Right ventricle myocardium superior (tissue), 1 donor: ENCODE measurements at places on chromosomes 12 and 14. TPM values are rescaled to one million over a fixed set of nuclear protein-coding genes. Genes with fewer than 3 reads are reported as not detected.

GRCh38 chr14:71135911-71136310, 228.7 kb downstream of the PCNX1 start:
- no peak for DNase-seq

DNA sequence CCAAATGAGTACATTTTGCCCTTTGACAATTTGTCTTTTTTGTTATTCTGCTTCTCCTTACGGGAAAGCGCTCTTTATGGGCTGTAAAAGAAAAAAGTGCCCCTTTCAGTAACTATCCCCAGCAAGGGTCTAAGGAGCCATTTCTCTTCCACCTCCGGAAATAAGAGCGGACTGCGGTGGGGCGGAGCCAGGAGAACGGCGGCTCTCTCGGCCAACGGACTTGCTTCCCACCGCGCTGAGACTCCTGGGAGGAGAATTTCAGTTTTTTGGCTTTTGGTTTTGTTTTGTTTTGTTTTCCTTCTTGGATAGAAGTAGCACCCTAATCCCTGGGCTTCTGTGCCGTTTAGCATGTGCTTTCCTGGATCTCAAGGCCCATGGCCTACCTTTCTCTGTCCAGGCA, 43.5 kb downstream of the ZNF641 start:
- DNase-seq, result no peak

- no peak for DNase-seq
These were observed 200.3 kb upstream of the DIO3 start for GRCh38 chr14:101361044-101361443.

GRCh38 chr12:113052326-113052725, 4.2 kb upstream of the DTX1 start:
- DNase-seq, result no peak

DNA sequence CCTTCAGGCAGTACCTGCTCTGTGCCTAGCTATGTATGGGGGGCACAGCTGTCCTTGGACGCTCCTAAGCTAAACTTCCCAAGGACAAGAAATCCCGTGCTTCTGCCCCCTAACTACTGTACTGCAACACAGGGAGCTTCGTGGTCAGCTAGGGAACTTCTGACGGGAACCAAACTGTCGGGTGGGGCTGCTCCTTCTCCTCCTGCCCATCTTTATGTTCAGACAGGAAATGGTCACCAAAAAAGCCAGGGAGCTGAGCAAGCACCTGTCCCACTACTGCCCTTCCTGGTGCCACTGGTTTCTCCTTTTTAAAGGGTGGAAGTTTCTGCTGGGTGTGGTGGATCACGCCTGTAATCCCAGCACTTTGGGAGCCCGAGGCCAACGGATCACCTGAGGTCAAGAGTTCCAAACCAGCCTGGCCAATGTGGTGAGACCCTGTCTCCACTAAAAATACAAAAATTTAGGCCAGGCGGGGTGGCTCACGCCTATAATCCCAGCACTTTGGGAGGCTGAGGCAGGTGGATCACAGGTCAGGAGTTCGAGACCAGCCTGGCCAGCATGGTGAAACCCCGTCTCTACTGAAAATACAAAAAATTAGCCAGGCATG, 26.6 kb downstream of the PXN start:
- no peak for DNase-seq

DNA sequence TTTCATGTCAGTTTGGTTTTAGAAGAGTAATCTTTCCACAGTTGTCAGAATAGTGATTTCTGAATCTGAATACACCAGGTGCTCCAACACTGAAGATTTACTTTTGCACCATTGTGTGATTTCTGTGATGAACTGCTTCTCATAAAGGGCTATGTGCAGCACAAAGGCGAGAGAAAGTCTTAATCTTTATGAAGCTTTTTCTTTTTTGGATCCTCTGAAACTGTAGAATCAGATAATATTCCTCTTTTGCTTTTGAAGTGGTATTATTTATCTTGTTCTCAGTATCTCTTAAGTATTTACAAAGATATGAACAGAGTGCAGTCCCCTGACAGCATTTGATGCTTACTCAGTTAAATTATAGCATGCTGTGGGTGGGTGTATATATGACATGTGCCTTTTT, 207.8 kb downstream of the NAV3 start:
- no peak for DNase-seq

DNA sequence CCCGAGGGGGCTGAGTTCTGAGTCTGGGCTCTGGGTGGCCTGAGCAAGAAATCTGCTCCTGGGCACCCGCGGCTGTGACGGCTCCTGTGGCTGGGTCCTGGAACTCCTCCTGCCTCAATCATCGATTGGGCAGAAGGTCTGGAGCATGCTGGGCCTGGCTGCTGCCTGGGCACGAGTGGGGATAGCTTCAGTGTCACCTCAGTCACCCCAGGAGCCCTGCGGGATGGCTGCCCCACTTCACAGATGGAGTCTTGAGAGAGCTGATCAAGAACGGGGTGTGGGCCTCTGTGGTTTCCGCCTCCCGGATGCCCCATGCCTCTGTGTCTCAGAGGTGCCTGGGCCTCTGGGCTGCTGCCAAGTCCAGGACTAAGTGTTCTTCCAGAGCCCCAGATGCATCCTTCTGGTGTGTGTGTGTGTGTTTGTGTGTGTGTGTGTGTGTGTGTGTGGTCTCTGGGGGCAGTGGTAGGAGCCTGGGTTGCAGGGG, 185.6 kb upstream of the C14orf180 start:
- peak; percentile 78 for DNase-seq

DNA sequence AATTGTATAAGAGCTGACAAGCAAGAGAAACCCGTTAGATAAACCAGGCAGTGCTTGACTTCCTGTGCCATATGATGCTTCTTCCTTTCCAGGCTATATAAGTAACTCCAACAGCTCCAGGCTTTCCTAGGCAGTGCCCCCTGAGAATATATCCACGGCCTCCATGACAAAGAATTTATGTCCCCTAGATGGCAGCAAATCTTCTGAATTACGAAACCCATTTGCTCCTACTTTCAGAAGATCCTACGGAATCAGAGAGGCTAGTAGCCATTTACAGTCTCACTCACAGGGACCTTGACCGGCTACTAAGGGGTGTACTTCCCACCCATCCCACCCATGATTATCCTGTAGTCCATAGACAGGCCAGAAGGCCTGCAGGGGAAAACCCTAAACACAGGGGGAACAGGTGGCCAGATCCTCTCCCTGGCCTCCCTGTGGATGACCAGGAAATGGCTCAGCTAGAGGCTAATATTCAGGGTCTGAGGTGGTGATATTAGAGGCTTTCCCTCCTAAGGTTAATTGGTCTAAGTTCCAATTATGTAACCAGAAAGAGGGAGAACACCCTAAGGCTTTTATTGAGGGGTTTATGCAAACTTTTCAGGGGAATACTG, 77.2 kb upstream of the DCD start:
- DNase-seq, result no peak

DNA sequence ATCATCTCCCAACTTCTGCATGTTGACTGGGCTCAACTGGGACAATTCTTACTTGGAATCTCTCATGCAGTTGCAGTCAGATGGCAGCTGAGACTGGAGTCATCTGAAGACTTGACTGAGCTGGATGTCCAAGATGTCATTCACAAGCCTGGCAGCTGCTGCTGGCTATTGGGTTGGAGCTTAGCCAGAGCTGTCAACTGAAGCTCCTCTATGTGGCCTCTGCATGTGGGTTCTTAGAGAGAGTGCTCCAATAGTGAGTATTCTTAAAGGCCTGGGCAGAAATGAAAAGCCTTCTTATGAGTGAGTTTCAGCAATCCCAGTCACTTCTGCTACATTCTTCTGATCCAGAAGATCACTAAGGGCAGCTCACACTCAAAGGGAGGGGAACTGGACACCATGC, 440.9 kb downstream of the LRIG3 start:
- DNase-seq, result no peak

GRCh38 chr12:71942259-71942658, 3.6 kb downstream of the TPH2 start:
- no peak for DNase-seq

DNA sequence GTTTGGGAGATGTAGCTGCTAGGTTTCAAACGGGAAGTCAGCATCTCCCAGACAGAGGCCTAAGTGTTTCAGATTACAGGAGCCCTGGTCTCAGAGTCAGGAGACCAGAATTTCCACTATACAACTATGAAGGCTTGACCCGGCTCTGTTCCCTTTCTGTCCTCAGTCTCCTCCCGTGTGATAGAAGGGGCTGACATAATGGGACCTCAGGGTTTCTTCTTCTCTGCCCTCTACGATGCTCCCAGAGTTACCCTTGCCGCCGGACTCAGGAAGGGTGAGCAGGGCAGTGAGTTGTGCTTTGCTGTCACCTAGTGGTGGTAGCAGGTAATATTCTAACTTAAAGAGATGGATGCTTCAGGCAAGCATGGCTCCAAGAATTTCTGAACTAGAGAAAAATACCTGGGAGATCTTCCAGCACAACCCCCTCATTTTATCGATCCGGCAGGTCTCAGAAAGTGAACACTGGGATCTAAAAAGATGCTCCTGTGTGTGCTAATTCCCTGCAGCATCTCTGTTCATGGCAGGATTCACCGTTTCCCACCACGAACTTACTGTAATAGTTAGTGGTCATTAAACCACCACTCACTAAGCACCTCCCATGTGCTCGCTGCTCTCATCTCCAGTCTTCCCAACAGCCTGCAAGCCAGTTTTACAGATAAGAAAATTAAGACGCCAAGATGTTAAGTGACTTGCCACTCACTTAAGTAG, 84.4 kb downstream of the VWF start:
- no peak for DNase-seq

The BEST3 gene
- 0.48 TPM for total RNA-seq

The KRT77 gene
- total RNA-seq, result not detected

The FAM90A1 gene
- total RNA-seq, result not detected

The CNOT2 gene
- 35.6 TPM for total RNA-seq

The SIX4 gene
- total RNA-seq, result 1.6 TPM

The TPPP2 gene
- total RNA-seq, result 0.81 TPM

The CHGA gene
- total RNA-seq, result not detected
